ENCODE measurements at places on chromosomes 1 and 21.

- DNase-seq = no peak
Observed at GRCh38 chr1:23546897-23547584, 12.3 kb downstream of the ID3 start.

DNA sequence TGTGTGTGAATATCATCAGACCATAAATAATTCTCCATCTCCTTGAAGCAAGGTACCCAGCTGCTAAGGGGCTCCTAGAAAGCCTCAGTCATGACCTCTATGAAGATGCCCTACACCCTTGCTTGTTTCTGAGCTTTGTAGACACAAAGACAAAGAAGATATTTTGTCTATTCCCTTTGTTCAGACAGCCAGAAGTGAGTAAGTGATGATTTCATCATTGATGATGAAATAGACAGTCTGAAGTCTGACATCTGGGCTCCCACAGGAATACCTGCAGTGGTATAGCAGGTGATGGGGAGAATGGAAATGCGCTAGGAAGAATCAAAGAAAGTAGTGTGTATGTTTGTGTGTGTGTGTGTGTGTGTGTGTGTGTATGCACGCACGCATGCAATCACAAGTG lies 82.2 kb upstream of the DPT start:
- no peak for DNase-seq

- DNase-seq = no peak
Observed at GRCh38 chr1:167676205-167676915, 45.4 kb upstream of the MPZL1 start.

DNA sequence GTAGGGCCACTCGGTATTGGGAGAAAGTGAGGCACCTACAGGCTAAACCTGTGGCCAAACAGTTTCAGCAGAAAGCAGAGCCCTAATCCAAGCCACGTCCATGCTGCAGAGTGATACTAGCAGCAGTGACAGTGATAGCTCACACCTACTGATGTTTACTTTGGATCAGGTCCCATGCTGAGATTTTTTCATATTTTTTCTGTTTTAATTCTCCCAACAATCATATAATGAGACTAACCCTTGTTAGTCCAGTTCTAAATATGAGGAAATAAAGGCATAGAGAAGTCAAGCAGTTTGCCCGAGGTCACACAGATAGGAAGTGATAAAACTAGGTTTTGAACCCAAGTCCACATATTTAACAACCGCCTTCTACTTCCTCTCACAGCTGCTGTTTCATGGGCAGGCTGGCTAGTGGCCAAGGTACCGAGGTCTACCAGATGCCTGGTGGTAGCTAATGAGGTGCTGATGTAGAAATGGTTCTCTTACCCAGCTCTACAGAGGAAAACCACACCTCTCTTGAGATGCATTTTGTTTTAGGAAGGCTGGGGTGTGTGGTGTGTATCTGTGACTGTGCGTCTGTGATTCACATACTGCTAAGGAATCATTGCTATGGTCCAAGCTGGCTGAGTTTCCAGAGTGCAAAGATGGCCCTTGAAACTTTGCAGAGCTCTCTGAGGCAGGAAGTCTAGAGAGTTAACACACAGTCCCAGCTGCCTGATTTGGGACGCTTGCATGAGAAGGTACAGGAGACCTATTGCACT lies 80.3 kb upstream of the ARTN start:
- DNase-seq = no peak

GRCh38 chr21:46097336-46098293 lies at the start of gene COL6A2:
Gene COL6A2 (plus strand): TSS chr21:46098112.
- DNase-seq = peak; percentile 38

DNA sequence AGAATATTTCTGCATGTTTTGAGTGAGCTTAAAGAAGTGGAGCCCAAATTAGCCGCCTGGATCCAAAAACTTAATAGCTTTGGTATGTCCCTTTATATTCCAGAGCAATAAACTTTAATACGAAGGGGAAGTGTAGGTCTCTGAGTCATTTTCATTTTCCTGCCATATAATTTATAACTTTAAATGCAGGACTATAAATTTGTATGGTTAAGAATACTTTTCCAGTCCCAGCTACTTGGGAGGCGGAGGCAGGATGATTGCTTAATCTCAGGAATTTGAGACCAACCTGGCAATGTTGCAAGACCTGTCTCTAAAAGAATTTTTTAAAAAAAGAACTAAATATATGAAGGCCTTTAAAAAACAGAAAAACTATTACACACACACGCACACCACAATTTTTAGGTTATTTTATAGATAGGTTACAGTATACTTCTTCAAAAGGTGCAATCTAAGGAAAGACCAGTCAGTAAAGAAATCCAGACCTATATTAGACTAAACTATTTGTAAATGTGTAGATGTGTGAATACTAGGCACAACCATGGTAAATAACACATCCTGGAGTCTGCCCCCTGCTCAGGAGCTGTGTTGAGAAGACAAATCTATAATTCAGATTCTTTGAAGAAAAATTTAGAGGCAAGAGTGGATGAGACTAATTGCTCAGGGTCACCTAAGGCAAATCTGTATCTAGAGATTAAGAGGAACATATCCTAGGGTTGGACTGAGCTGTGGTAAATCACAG lies 80.3 kb downstream of the TTC3 start:
- DNase-seq = no peak

DNA sequence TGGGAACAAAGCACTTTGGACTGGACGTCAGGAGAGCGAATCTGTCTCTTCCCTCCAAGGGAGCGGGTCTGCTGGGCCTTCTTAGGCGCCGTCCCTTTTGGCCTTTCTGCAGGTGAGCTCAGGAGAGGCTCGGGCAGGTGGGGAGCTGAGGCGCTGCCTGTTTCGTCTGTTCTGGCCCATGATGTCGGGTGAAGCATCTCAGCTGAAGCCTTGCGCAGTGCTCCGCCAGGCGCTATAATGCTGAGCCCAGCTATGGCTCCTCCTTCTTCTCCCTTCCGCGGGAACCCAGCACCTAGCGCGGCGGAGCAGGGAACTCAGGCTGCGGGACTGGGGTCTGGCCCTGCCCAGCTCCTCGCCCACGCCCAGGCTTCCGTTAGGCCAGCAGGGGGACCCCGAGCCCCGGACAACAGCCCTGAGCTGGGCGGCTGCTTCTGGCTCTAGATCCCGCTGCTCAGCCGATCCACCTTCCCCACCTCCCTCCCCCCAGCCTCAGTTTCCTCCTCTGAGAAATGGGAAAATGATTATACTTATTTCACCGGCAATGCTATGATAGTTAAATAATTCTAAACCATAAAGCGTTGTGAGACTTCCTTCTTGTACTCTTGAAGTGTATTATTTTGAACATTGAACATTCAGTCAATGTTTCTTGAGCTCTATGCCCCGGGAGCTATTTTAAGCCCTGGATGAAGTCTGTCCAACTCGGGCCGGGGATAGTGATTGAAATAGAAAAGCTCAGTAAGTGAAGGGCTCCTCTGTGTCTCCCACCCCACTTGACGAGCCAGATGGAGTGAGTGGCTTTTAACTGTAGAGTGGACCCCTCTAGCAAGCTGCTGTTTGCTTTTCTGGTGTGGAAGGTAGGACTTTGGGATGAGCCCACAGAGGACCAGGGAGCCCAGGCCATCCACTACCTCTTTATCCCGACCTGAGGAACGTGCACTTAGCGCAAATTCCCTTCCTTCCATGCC lies 9.6 kb upstream of the ADORA1 start:
- no peak for DNase-seq

- DNase-seq = no peak
Observed at GRCh38 chr1:119472080-119472818, 34.8 kb upstream of the HSD3B1 start.

GRCh38 chr21:28579986-28580550 lies 412.6 kb downstream of the LTN1 start:
- no peak for DNase-seq

- no peak for DNase-seq
Observed at GRCh38 chr1:53582211-53583020, 123.2 kb downstream of the DMRTB1 start.

GRCh38 chr1:31595836-31596736 lies 19.8 kb downstream of the TINAGL1 start:
- DNase-seq = no peak

DNA sequence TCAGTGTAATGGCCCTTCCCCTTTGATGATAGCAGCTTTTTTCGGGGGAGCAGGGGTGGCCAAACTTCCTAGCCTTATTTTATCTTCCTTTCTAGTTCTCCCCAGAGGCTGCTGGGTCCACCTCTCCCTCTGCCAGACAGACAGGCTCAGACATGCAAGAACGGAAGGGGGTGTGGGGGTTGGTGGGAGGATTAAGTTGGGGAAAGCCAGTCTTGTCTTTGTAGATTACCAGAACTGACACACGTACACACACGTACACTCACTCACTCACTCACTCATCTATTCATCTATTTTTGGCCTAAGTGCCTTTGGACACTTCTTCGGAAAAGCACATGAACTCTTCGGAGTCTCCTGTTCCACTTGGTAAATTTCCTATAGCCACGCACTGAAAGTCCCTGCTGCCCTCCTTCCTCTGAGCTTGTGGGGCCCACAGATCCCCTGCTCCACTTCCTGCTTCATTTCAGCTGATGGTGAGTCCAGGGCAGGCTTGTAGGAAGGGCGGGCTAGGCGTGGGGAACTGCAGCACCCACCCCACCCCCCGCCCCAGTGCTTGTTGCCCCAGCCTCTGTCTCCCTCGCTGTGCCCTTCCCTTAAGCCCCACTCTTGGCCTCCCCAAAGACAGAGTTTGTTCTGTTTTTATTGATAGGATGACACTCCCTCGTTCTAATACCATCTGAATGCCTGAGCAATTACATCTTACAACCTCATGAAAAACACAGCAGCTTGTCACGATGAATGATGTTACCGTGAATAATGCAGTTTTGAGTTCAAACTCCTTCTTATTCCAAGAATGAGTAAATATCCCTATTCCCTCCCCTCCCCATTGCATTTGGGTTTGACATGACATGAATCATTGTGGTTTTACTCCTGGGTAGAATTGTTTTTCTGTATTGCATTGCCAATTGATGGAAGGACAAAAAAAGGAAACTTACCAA lies 60.7 kb upstream of the ATP5PO start:
- DNase-seq = peak; percentile 68

- DNase-seq = no peak
Observed at GRCh38 chr21:26194326-26194725, 23.8 kb upstream of the APP start.

GRCh38 chr1:48878191-48878940 lies 101.7 kb upstream of the BEND5 start:
- no peak for DNase-seq

DNA sequence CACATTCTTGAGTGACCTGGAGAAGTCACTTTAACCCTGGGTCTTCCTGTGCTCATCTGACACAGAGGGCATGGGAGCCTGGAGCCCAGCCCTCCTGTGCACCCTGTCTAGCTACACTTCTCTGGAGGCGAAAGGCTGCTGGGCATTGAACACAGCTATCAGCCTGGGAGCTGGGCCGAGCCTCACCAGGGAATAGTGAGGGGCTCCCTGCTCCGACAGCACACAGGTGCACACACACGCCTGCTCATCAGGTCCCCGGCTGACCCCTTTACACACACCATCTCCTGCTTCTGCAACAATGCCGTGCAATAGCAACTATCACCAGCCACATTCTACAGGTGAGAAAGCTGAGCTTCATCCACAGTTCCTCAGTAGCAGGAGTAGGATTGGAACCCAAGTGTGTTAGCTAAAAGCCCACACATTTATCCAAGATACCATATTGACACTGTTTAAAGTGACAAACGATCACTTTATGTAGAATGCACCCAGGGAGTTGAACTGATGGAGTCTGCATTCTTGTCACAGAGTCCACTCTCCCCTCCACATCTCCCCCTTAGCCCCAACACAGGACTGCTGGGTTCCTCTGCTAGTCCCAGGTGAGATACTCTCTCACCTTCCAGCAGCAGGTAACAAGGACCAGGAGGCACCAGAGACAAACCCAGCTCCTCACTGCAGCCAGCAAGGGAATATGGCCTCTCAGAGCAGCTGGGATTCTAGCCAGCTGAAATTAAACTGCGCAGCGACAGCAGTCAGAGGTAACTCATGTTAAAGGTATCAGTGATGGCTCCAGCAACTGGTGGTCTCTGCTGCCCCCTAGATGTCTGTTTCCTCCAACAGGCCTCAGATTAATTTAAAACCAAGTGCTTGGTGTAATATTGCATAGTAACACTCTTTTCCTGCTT lies 18.3 kb upstream of the CAPN8 start:
- peak; percentile 44 for DNase-seq

DNA sequence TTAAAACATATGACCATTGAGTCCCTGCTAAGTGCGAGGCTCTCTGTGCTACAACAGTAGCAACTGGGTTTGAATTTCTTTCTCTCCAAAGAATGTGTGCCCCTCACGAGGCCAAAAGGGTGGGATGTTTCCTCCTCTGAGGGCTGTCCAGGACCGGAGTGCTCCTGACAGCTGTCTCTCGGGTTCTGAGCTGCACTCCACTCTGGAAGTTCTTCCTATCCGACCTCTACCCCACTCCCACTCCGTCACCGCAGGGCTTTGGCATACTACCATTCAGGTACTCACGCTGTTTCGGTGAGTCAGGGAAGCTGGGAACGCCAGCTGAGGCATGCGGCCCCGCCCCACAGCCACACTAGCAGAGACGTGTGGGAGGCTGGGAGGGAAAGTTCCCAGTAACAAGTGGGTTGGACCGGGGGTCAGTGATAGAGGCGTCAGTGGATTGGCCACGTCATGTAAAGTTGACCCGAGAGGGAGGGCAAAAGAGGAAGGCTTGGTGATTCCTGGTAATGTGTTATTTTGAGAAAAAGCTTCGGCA lies 705 bp upstream of the SLC50A1 start:
- peak; percentile 73 for DNase-seq

GRCh38 chr1:93384656-93385055 lies 38.9 kb downstream of the DR1 start:
- no peak for DNase-seq

- peak; percentile 15 for DNase-seq
Observed at GRCh38 chr1:28329395-28330153, 734 bp downstream of the MED18 start.

GRCh38 chr1:25573961-25574360 lies 30.6 kb downstream of the LDLRAP1 start:
- DNase-seq = no peak

DNA sequence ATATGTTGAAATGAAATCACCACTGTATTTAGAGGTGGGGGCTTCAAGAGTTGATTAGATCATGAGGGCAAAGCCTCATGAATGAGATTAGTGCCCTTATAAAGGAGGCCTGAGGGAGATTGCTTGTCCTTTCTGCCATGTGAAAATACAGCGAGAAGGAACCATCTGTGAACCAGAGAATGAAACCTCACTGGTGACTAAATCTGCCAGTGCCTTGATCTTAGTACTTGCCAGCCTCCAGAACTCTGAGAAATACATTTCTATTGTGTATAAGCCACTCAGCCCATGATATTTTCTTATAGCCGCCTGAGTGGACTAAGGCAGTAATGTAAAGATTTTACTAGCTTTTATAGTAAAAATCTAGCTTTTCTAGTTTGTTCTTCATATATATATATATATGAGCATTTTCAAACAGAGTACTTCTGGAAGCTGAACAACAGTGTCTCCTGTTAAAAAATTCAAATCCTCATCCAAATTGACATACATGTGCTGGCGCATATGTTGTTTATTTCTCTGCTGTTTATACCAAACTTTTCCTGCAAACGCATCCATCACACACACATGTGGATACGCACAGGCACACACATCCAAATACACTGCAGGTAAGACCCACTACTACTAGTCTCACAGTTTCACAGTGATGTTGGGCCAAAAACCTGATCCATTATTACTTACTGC lies 213.1 kb downstream of the RGS7 start:
- no peak for DNase-seq

- no peak for DNase-seq
Observed at GRCh38 chr1:59669752-59670312, 144.9 kb upstream of the HOOK1 start.

- DNase-seq = peak; percentile 79
Observed at GRCh38 chr1:235093696-235094592, 34.7 kb downstream of the TOMM20 start.
